ENCODE measurements at places on chromosomes 2 and 18.
A peak's percentile ranks its signal among the peaks of the same experiment; 100 is the strongest.

GRCh38 chr2:217918308-217919024, 84.3 kb downstream of the TNS1 start:
- no peak for DNase-seq
- no peaks in the 10 kb centered on the region for H3K27me3 ChIP-seq
- H3K36me3 ChIP-seq: no peaks in the 10 kb centered on the region

DNA sequence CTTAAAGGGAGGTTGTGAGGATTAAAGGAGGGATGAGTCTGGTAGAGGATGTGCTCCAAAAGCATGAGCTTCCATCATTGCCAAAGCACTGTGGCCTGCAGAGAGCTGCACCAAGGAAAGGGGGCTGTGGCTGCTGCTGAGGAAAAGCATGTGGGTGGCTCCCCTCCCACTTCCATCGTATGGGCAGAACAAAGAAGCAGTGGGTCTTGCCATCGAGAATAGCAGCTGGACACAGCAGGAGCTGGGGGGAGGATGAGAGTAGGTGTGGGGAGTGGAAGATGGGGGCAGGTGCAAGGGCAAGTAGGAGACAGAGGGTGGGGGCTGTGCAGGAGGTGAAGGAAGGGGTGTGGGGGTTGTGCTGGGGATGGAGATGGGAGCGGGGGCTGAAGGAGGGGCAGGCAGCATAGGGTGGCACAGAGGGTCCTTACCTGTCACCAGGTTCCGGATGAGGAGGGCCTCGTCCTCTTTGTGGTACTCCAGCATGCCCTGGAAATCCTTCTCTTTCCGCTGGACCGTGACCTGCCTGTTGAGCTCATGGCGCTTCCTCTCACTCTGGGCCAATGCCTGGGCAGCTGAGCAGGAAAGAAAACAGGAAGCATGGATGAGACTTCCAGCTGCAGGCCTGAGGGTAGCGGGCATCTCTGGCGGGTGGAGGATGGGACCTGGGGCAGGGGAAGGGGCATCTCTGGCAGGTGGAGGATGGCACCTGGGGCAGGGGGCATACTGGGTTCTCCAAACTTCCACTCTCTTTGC, 33.6 kb upstream of the ACAA2 start:
- no peaks in the 10 kb centered on the region for H3K27me3 ChIP-seq
- peak; percentile 77 for DNase-seq
- no peak overlapping the region for H3K4me3 ChIP-seq
- peaks cover 10% of the 10 kb centered on the region for H3K4me1 ChIP-seq

- H3K27me3 ChIP-seq: no peaks in the 10 kb centered on the region
- H3K36me3 ChIP-seq: no peaks in the 10 kb centered on the region
- H3K27ac ChIP-seq: no peak overlapping the region
Measured at GRCh38 chr18:74901362-74902146, 303.9 kb downstream of the ZNF407 start.

GRCh38 chr2:231239751-231240150, 41.3 kb downstream of the ARMC9 start:
- H3K4me3 ChIP-seq: no peak overlapping the region
- no peaks in the 10 kb centered on the region for H3K36me3 ChIP-seq
- no peaks in the 10 kb centered on the region for H3K27me3 ChIP-seq
- peaks cover 8% of the 10 kb centered on the region for H3K4me1 ChIP-seq
- H3K27ac ChIP-seq: no peak overlapping the region
- no peak for DNase-seq

DNA sequence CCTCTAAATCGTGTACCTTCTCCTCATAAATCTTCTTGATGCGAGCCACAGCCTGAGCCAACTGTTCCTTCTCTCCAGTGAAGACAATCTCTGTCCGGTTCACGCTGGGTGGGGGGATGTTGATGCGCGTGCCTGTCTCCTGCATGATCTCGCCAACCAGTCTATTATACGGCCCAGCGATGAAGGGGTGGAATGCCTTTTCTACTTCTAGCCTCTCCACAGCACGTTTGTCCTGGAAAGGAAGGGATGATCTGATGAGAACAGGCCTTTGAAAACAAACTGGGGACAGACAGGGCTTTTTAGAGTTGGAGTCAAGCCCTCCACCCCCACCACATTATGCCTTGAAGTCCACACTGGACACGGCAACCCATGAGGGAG, 59.3 kb downstream of the HDLBP start:
- no peaks in the 10 kb centered on the region for H3K4me1 ChIP-seq
- H3K36me3 ChIP-seq: peaks cover 90% of the 10 kb centered on the region
- H3K27ac ChIP-seq: no peak overlapping the region
- no peaks in the 10 kb centered on the region for H3K27me3 ChIP-seq
- DNase-seq: no peak
- H3K4me3 ChIP-seq: no peak overlapping the region

DNA sequence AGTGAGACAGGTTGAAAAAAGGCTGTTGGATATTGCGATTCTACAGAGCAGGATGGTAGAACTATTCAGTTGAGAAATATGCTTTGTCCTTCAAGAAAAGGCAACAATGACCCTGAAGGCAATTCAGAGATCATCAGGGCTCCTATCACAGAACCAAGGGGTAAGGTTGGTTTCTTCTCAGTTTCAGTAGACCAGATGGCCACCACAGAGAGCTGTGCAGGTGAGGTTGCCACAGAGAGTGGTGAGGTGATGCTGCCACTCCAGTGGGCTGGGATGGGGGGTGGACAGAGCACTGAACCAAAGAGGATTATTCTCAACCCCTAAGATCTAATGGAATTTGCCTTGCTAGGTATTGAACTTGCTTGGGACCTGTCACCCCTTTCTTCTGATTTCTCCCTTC, 64.6 kb upstream of the ZBTB7C start:
- no peaks in the 10 kb centered on the region for H3K36me3 ChIP-seq
- peak; percentile 42 for DNase-seq
- H3K27ac ChIP-seq: no peak overlapping the region

- H3K36me3 ChIP-seq: no peaks in the 10 kb centered on the region
- no peaks in the 10 kb centered on the region for H3K27me3 ChIP-seq
- no peak overlapping the region for H3K4me3 ChIP-seq
- peaks cover 7% of the 10 kb centered on the region for H3K4me1 ChIP-seq
Measured at GRCh38 chr2:22329211-22330154, 1055.5 kb upstream of the KLHL29 start.

DNA sequence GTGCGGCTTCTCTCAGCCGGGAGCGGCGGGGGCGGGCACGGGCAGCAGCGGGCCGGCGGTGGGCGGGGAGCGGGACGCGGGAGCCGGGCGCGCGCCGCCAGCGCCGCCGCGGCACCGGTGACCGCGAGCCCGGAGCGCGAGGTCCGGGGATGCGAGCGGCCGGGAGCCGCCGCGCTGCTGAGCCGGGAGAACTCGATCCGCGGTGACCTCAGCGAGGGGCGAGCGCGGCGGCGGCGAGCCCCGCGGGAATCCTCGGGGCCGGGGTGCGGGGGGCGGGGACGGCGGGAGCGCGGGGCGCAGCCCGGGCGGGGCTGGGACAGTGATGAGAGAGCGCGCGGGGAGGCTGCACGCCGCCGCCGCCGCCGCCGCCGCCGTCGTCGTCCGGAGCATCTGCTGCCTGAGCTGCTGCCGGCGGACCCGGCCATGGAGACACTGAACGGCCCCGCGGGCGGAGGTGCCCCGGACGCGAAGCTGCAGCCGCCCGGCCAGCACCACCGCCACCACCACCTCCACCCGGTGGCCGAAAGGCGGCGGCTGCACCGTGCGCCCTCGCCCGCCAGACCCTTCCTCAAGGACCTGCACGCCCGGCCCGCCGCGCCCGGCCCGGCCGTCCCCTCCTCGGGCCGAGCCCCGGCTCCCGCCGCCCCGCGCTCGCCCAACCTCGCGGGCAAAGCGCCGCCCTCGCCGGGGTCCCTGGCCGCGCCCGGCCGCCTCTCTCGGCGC, at the start of gene MTCL1:
Gene MTCL1 (plus strand): TSS at position 319 of the 723 bp plus-strand sequence. CDS start 105 bp downstream, at position 424.
- H3K36me3 ChIP-seq: no peaks in the 10 kb centered on the region
- peaks cover 18% of the 10 kb centered on the region for H3K4me1 ChIP-seq
- peak; percentile 60 for DNase-seq
- H3K27me3 ChIP-seq: no peaks in the 10 kb centered on the region

- no peak for DNase-seq
- no peaks in the 10 kb centered on the region for H3K4me1 ChIP-seq
- no peak overlapping the region for H3K4me3 ChIP-seq
- no peaks in the 10 kb centered on the region for H3K36me3 ChIP-seq
Measured at GRCh38 chr18:50506362-50506761, 53.5 kb upstream of the MAPK4 start.

- H3K36me3 ChIP-seq: no peaks in the 10 kb centered on the region
- peak overlapping the region; percentile 40 for H3K4me3 ChIP-seq
- no peak for DNase-seq
- peaks cover 35% of the 10 kb centered on the region for H3K4me1 ChIP-seq
- no peak overlapping the region for H3K27ac ChIP-seq
Measured at GRCh38 chr2:74497777-74498499, 1.5 kb downstream of the LBX2 start.

DNA sequence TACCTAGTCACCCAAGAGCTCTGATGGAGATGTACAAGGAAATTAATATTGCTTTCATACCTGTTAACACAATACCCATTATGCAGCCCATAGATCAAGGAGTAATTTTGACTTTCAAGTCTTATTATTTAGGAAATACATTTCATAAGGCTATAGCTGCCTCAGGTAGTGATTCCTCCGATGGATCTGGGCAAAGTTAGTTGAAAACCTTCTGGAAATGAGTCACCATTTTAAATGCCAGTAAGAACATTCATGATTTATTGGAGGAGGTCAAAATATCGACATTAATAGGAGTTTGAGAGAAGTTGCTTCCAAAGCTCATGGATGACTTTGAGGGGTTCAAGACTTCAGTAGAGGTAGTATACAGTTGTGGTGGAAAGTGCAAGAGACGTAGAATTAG, 931.4 kb upstream of the ACVR2A start:
- no peak overlapping the region for H3K4me3 ChIP-seq
- H3K4me1 ChIP-seq: peaks cover 16% of the 10 kb centered on the region
- H3K36me3 ChIP-seq: no peaks in the 10 kb centered on the region
- H3K27ac ChIP-seq: no peak overlapping the region

DNA sequence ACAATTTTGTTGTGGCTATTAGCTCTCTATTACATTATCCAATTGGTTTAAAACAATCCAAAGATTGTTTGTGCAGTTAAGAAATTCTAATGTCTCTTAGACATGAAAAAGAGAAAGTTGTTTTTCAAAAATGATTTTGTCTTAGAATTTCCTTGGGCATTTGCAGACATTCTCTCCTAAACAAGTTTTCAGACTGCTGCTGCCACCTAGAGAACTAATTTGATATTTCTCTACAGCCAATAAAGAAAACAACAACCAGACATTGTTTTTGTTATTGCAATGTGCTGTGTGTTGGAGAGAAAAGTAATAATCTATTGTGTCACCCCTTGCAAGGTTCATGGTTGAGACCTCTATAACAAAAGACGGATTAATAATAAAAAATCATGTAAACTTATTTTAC, 119.0 kb upstream of the SYT4 start:
- H3K4me3 ChIP-seq: no peak overlapping the region
- no peaks in the 10 kb centered on the region for H3K27me3 ChIP-seq

DNA sequence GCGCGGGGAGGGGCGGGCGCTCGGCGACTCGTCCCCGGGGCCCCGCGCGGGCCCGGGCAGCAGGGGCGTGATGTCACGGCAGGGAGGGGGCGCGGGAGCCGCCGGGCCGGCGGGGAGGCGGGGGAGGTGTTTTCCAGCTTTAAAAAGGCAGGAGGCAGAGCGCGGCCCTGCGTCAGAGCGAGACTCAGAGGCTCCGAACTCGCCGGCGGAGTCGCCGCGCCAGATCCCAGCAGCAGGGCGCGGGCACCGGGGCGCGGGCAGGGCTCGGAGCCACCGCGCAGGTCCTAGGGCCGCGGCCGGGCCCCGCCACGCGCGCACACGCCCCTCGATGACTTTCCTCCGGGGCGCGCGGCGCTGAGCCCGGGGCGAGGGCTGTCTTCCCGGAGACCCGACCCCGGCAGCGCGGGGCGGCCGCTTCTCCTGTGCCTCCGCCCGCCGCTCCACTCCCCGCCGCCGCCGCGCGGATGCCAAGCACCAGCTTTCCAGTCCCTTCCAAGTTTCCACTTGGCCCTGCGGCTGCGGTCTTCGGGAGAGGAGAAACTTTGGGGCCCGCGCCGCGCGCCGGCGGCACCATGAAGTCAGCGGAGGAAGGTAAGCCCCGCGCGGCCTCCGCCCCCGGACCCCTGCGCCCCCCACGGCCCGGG, at the start of gene NFATC1:
Gene NFATC1 (plus strand): TSS at position 170 of the 644 bp plus-strand sequence. CDS start 295 bp downstream, at position 465.
- no peak for DNase-seq
- peak within 1 kb of the TSS; percentile 88 for H3K4me3 ChIP-seq
- peaks cover 38% of the 10 kb centered on the region for H3K4me1 ChIP-seq
- no peaks in the 10 kb centered on the region for H3K27me3 ChIP-seq
- H3K27ac ChIP-seq: peak within 1 kb of the TSS; percentile 91

- H3K36me3 ChIP-seq: no peaks in the 10 kb centered on the region
- no peaks in the 10 kb centered on the region for H3K27me3 ChIP-seq
- no peak overlapping the region for H3K27ac ChIP-seq
- H3K4me1 ChIP-seq: no peaks in the 10 kb centered on the region
- H3K4me3 ChIP-seq: no peak overlapping the region
Measured at GRCh38 chr18:30469091-30469490, 573.5 kb downstream of the DSC3 start.

DNA sequence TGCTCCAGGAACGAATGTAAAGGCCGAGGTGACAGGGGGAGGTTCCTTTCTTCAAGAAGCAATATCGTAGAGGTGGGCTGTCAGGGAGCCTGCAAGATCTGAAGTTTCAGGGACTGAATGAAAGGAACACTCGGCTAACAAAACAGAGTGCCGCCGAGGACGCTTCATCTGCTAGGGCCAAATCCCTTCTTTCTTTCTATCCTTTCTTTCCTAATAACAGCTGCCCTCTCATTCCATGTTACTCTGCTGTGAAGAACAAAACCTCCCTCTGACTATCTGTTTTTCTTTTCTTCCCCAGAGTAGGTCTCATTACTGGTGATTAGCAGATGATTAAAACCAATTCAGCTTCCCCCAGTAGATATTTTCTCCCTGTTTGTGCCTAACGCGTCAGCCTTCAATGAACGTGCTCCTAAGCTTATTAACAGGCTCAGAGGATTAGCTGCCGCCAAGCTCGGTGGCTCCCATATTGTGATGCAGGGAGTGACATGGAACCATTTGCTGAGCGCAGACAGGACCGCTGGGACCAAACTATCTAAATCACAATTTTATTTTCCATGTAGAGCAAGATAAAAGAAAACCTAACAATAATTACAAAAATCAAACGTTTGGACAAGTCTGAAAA, 414.6 kb downstream of the TMEM182 start:
- H3K27ac ChIP-seq: no peak overlapping the region

DNA sequence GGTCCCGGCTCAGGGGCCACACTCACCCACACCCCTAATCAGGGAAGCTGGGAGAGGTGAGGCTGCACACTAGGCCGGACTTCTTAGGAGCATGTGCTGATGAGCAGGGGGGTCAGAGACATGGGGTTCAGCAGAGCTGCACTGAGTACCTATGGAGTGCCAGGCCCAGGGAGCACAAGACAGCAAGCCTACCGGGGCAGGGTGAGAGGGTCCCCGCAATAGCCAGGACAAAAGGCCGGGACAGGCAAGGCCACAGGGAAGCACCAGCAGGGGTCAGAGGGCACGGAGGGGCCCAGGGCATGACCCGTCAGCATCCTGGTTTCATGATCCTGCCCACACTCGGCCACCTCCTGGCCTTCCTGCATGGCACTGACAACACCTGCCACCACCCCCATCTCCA, 73.5 kb downstream of the TNS1 start:
- H3K36me3 ChIP-seq: no peaks in the 10 kb centered on the region
- DNase-seq: no peak
- no peaks in the 10 kb centered on the region for H3K27me3 ChIP-seq
- peak overlapping the region; percentile 4 for H3K4me3 ChIP-seq
